ENCODE measurements at places on chromosomes 4 and X.

- DNase-seq, result no peak
Observed at GRCh38 chr4:153075836-153076518, 128.3 kb upstream of the TRIM2 start.

DNA sequence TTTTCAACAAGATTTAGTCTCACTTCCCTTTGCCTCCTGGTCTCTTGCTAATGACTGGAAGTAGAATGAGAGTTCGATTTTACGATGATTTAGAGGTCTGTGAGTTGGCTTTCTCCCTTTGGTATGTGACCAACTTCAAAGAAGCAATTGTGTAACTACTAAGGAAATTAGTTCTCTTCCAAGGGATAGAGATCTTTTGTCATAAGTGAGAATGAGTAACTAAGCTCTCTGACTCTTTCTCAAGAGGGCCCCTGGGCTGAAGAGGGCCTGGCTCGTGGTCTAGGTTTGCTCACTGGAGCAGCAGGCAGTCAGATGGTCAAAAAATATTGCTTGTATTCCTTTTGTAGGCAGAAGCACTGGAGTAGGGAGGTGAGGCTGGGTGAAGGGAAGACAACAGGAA is 176.3 kb downstream of the ENOX2 start:
- no peak for DNase-seq

- DNase-seq, result no peak
Observed at GRCh38 chr4:170697845-170698244, 608.1 kb upstream of the AADAT start.

- DNase-seq, result no peak
Observed at GRCh38 chrX:115972717-115973116, 197.8 kb upstream of the AGTR2 start.

GRCh38 chrX:128396601-128397000 is 344.4 kb upstream of the ACTRT1 start:
- DNase-seq, result no peak

GRCh38 chr4:2141022-2141761 is 82.1 kb downstream of the NAT8L start:
- no peak for DNase-seq

DNA sequence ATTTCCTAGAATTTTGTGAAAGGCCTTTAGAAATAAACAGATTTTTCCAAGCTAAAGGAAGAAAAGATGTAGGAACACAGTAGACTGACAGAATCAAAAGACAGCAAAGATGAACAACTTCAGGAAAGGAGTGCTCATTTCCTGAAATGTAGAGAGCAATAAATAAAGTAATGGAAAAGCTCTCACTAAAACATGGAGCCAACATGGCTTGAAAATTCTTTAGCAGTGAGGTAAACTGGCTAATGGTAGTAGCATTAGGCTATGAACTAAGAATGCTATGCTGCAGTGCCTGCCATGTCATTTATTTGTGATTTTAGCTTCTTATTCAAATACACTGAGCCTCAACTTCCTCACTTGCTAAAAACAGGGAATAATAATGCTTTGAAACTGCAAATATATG is 108.7 kb downstream of the IQCM start:
- DNase-seq, result no peak

- DNase-seq, result no peak
Observed at GRCh38 chrX:41689711-41690110, 938 bp downstream of the GPR34 start.

DNA sequence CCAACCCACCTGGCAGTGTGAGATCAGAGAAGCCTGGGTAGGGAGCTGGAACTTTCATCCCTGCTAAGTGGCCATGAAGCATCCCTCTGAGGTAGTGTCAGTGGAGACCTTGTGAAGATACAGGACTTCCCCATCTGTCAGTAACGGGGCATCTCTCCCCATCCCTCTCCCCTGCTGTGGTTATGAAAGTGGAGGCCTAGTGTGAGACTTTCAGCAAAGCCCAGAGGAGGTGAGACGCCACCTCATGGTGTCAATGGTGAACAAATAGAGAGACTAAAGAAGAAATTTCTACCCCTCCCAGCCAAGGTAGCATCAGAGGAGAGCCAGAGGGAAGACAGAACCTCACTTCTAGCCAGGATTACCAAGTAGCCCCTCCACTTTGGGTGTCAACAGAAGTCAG is 150.2 kb downstream of the VEGFC start:
- no peak for DNase-seq

DNA sequence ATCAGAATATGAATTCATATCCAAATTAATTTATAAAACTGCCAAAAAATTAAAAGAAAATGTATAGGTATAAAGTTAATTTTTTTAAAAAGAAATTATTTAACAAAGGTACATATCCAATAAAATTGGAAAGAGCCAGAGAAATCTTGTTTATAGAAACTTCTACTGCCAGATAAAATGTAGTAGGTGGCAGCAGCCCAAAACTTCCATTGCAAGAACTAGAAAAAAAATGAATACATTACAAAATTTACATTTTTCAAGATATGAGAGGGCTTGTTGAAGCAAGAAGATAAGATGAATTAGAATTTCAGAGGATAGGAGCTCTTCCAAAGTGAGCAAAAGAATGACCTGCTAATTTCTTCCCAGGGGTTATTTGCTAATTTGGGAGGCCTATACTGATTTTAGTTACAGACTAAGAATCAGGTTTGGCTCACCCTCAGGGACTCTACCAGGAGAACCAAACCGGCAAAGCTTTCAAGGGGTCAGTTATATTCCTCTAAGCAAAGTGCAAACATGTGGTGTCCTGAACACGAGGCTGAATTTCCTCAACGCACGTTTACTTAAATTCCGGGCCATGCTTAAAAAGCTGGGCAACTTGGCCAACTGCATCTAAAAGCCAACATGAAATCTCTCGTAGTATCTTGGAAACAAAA is 17.5 kb downstream of the ANKRD50 start:
- no peak for DNase-seq

DNA sequence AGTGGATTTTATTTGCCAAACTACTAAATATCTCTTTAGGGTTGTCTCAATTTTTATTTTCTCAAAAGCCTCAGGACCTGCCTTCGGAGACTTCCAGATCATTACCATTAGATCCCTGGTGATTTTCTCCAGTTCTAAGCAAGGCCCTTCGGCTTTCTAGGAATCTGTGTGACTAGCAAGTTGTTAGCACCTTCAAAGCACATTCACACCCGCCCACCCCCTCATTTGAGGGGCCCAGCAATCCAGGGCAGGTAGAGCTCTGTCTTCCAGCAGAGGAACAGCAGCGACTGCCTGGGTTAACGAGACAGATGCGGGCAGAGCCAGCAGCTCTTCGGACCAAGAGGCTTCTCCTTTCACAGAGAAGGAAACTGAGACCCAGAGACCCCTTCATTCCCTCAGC is 2.0 kb downstream of the WDR1 start:
- DNase-seq, result no peak

DNA sequence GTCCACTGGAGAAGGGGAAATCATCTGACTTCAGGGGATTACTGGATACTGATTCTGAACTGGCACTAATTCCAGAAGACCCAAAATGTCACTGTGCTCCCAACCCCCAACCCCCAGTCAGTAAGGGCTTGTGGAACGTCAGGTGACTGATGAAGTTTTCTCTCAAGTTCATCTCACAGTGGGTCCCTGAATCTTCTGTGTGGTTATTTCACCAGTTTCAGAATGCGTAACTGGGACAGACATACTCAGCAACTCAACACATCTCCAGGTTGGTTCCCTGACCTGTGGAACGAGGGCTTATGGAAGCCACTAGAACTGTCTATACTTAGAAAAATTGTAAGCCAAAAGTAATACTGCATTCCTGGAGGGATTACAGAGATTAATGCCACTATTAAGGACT is 45.3 kb downstream of the DDX60L start:
- DNase-seq, result no peak

GRCh38 chr4:879729-880077 is 52.4 kb downstream of the GAK start:
- no peak for DNase-seq

DNA sequence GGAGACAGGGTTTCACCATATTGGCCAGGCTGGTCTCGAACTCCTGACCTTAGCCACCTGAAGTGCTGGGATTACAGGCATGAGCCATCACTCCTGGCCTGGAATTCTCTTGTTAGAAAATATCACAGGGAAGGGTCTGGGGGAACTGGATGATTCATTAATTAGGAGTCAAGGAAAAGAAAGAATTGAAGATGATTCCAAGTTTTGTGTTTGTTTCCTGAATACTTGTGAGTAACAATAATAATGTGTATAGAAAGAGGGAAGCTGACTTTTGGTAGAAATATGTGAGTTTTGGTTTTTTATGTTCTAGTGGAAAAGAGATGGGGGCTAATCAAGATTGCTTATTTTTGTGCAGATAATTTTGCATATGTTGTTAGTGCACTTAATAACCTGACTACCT is 77.3 kb upstream of the CLNK start:
- no peak for DNase-seq

- DNase-seq, result no peak
Observed at GRCh38 chrX:133726211-133726630, 259.2 kb downstream of the GPC3 start.

DNA sequence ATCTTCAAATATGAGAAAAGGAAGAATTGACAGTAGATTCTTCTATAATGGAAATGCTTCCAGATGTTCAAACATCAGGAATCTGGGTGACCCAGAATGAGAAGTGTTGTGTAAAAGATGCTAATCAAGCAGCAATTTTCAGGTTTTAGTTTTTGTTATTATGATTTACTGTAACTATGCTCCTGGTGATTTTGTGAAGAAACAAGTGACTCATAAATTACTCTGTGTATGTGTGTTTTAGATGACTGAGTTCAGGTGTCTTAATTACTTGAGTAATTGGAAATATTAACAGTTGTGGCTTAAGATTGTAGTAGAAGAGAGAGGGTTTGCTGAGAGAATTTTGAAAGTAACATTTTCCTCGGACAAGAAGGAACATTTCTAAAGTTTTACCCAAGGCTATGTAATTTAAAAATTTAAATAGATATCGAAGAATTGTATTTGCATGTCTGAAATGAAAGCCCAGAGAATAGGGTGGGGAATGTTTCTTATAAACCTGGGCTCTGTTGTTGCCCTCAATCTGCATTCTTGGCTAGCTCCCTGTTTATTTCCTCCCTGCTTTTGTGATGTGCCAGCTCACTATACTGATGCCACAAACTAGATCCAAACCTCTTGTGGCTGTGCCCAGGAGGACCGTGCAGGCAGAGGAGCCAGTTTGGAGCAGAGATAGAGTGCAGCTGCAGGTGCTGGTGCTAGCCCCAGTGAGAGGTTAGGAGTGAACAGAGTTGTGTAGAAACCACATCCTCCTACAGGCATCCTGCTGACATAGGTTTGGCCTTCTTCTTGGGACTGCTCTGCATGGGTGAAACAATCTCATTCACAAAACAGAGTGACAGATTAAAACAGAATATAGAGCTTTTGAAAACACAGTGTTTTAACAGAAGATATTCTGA is 25.4 kb upstream of the TNIP3 start:
- no peak for DNase-seq

- no peak for DNase-seq
Observed at GRCh38 chr4:85910985-85911384, 436.0 kb downstream of the ARHGAP24 start.

- no peak for DNase-seq
Observed at GRCh38 chr4:145380123-145380522, 101.5 kb upstream of the SMAD1 start.

GRCh38 chrX:111504941-111505340 is 6.5 kb upstream of the SERTM2 start:
- DNase-seq, result no peak

GRCh38 chr4:159075531-159075932 is 27.3 kb upstream of the RAPGEF2 start:
- DNase-seq, result no peak

DNA sequence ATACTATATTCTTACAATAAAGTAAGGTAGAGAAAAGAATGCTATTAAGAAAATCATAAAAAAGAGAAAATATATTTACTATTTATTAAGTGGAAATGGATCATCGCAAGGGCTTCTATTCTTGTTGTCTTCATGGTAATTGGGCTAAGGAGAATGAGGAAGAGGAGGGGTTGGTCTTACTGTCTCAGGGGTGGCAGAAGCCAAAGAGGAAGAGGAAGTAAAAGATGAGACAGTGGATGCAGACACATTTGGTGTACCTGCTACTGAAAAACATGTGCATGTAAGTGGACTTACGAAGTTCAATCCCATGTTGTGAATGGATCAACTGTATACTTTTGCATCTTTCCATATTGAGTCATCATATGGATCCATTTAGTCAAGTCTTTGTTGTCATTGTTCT is 1502.1 kb upstream of the ADGRL3 start:
- DNase-seq, result no peak

- no peak for DNase-seq
Observed at GRCh38 chrX:48676893-48677270, 6.7 kb upstream of the WAS start.

GRCh38 chr4:52914051-52914605 is 52.0 kb downstream of the RASL11B start:
- DNase-seq, result no peak

DNA sequence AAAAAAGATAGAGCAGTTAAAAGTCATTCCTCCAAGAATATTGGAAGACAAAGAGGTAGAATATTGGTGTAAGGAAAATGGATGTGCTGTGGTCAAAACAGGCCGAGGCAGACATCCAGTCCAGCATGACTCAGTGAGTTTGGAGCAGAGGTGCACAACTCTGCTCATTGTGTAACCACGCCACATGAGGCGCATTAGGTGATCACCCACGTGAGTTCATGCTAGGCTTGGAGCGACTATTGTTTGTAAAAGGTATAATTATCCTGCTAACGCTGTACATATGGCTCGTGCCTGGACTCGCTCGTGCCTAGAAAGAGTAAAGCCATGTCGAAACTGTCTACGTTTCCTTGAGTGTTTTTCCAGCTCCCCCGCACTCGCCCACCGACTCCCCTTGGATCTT is 23.9 kb downstream of the C4orf54 start:
- no peak for DNase-seq
